Stimulated activated CD4-positive, alpha-beta T cell treated with anti-CD3 and anti-CD28 coated beads, Interleukin-1b, Interleukin-23, amount 100 ng/mL, for 1 hour (primary cell): ENCODE measurements at places on chromosomes 1 and 21.

DNA sequence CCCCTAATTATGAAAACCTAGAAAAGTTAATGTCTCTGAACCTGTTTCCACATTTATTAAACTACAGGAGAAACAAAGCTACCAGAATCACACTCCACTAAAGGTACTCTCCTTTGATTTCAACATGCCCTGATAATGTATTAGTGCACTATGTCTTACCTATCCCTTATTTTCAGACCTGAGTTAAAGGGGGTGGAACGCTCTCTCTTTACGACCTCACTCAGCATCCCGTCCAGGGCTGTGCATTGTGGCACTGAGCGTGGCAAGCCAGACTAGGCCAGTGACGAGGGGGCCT lies 678 bp downstream of the LSM10 start:
- no peak for DNase-seq

- DNase-seq, result no peak
These were observed 79.7 kb downstream of the ENAH start for GRCh38 chr1:225573216-225573615.

- no peak for DNase-seq
These were observed 24.5 kb upstream of the MEF2D start for GRCh38 chr1:156525071-156525501.

GRCh38 chr1:157252473-157252872 lies 114.3 kb upstream of the ETV3 start:
- DNase-seq, result no peak

- no peak for DNase-seq
These were observed 10.5 kb upstream of the KDF1 start for GRCh38 chr1:26970810-26971209.
